Activated T-helper 2 cell treated with anti-CD3 and anti-CD28 coated beads, Interferon-gamma antibody, Interleukin-2, Interleukin-4, amounts not matched to agents 10 μg/mL and 5 μg/mL and 100 μg/mL, durations not matched to agents 14 hours and 24 hours and 36 hours (primary cell): ENCODE measurements at places on chromosomes 2 and 18.

DNA sequence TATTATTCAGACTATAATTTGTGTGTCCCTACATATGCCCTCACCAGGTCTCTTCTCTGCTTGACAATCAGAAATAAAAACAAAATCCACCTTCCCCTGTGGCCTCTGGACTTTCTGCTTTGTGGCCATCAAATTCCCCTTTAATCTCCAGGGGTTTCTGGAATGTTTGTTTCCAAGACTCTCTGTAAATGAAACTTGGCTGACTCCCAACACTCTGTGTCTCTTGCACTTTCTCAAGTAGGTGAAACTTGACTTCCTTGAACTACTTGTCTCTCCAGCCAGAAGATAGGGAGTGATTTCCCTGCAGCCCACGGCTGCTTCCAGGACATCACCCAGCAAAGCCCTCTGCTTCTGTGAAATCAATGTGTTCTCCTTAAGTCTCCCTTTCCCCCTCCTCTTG lies 54.1 kb upstream of the AQP4 start:
- no peaks in the 10 kb centered on the region for H3K27me3 ChIP-seq
- H3K4me1 ChIP-seq: no peaks in the 10 kb centered on the region
- H3K27ac ChIP-seq: no peak overlapping the region
- H3K36me3 ChIP-seq: no peaks in the 10 kb centered on the region
- DNase-seq: no peak
- H3K4me3 ChIP-seq: no peak overlapping the region

DNA sequence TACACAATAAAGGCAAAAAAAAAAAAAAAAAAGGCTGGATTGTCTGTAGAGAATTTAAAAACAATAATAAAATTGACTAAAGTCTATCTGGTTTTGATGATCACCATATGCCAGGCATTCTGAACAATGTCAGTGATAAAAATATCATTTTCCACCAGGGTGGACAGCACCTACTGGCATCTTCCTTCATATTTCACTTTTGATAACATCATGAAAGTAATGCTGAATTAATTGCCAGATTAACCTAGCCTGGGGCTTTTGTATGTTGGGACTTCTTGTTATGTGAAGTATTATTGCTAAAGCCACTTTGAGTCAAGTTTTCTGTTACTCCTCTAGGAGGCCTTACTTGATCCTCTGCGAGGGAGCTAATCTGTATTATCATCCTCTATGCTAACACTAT lies 73.8 kb upstream of the FAM98A start:
- H3K27ac ChIP-seq: no peak overlapping the region
- no peaks in the 10 kb centered on the region for H3K36me3 ChIP-seq
- H3K4me3 ChIP-seq: no peak overlapping the region
- no peaks in the 10 kb centered on the region for H3K4me1 ChIP-seq
- no peaks in the 10 kb centered on the region for H3K27me3 ChIP-seq
- DNase-seq: no peak

DNA sequence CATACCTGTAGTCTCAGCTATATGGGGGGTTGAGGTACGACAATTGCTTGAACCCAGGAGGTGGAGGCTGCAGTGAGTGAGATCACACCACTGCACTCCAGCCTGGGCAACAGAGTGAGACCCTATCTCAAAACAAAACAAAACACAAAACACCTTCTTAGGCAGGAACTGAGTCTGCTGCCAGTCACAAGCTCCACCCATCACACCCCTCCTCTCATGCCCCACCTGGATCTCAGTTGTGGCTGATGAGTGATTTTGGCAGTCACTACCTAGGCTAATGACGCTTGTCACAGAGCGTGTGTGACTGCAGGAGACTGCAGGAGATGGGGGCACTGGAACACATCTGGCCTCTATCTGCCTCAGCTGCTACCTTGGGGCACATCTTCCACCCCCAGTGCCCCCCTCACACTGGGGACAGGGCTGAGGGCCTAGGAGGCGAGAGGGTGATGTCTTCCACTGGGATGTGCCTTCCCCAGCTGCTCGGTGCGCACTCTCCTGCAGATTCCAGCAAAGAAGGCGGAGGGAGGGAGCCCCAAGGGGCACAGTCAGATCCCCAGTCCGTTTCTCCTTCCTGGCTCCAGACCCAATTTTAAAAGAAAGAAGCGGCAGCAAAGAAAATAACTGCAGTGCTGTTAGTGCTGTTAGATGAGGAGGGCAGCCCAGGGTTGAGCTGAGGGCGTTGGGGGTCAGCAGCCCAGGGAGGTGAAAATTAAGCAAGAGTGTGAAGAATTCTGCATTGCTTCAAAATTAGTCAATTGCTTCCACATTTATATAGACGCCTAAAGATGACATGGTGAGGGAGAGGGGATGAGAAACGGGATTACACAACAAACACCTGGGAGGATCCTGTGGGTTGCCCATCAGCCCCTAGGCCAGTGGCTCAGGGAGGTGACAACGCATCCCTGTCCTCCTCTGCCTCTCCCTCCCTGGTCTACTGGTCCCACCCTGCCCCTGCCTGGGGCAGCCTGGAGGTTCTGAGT lies 143.6 kb upstream of the HAAO start:
- no peak for DNase-seq
- peaks cover 3% of the 10 kb centered on the region for H3K27me3 ChIP-seq
- no peak overlapping the region for H3K27ac ChIP-seq
- no peaks in the 10 kb centered on the region for H3K4me1 ChIP-seq

GRCh38 chr2:177036747-177037146 lies 175.8 kb upstream of the HNRNPA3 start:
- peaks cover 20% of the 10 kb centered on the region for H3K27me3 ChIP-seq
- no peak overlapping the region for H3K4me3 ChIP-seq
- H3K36me3 ChIP-seq: no peaks in the 10 kb centered on the region
- DNase-seq: no peak
- no peaks in the 10 kb centered on the region for H3K4me1 ChIP-seq
- H3K27ac ChIP-seq: no peak overlapping the region

GRCh38 chr2:221377066-221377465 lies 195.0 kb downstream of the EPHA4 start:
- no peaks in the 10 kb centered on the region for H3K36me3 ChIP-seq
- H3K27me3 ChIP-seq: no peaks in the 10 kb centered on the region
- H3K4me1 ChIP-seq: no peaks in the 10 kb centered on the region
- no peak overlapping the region for H3K27ac ChIP-seq

DNA sequence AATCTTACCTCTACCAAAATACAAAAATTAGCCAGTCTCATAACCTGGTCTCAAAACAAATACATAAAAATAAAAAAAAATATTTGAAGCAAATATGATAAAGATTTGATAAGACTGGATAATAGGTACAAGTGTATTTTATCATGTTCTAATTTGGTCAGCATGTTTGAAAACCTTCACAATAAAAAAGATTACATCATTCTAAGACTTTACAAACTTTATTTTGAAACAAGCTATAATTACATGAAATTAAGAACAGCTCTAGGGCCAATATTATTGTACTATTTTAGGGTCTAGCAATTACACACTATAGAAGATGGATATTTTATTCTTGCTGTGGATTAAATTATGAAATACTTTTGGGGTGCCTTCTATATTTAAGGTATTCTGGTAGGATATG lies 29.4 kb upstream of the MCM6 start:
- H3K4me1 ChIP-seq: peaks cover 5% of the 10 kb centered on the region
- no peaks in the 10 kb centered on the region for H3K27me3 ChIP-seq
- no peak overlapping the region for H3K4me3 ChIP-seq
- no peak overlapping the region for H3K27ac ChIP-seq
- peaks cover 75% of the 10 kb centered on the region for H3K36me3 ChIP-seq
- no peak for DNase-seq

- peaks cover 69% of the 10 kb centered on the region for H3K27me3 ChIP-seq
- H3K4me1 ChIP-seq: no peaks in the 10 kb centered on the region
- no peak overlapping the region for H3K27ac ChIP-seq
- DNase-seq: no peak
- no peaks in the 10 kb centered on the region for H3K36me3 ChIP-seq
Measured at GRCh38 chr2:219515874-219516629, 1.8 kb downstream of the ASIC4 start.
